ENCODE measurements at places on chromosomes 1 and 21.

- no peak for DNase-seq
Observed at GRCh38 chr1:156480016-156480370, 20.6 kb downstream of the MEF2D start.

DNA sequence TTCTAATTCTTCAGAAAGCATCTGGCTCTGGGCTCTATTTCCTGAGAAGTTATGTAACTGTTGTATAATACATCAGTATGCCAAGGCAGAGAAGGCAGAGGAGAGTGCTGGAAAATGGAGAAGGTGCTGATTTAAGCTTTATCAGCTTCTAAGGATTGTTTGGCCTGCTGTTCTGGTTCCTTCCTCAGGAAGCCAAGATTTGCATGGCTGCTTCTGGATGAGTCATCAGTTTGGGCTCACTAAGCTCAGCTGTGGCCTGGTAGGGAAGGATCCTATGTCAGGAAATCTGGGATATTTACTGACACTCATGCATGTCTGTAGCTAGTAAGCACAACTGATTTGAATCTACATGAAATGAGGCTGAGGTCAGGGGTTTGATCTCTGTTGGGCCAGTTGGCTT, 73.2 kb upstream of the ADGRL4 start:
- DNase-seq: peak; percentile 88

DNA sequence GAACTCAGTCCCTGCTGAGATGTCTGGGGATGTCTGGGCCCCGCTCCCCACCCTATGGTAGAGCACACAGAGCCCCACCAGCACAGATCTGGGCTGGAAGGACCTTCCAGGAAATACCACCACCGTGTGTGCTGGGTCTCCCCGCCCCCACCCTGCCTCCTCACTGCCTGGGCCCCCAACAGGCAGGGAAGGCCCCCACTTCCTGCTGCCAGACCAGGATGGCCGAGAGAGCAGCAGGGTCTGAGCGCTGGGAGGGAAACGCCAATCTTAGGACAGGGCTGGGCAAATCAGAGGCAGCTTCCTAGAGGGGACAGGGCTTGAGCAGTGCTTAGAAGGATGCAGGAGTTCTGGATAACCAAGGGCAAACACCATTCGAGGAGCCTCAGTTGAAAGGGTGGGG, 11.9 kb downstream of the ADGRB2 start:
- no peak for DNase-seq

GRCh38 chr1:21896652-21897532, 40.2 kb downstream of the HSPG2 start:
- peak; percentile 27 for DNase-seq

GRCh38 chr1:174689524-174689923, 241.8 kb downstream of the GPR52 start:
- DNase-seq: no peak

DNA sequence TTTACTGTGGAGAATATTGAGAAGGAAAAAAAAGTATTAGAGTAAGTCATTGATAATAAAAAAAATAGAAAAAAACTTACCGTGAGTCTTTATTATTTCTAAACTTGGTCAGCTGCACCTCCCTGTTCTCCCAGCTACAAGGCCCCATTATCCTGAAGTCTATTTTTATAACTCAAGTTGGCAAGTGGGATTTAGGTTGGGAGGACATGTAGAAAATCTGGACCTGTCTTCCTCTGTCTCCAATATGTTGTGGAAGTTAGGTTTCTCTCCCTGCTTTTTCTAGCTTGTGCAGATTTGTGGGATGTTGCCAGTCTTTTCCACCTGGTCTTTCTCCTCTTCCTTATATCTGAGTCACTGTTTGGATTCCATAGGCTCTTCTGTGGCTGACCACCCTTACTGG, 361.4 kb downstream of the HLX start:
- DNase-seq: no peak

- DNase-seq: no peak
Observed at GRCh38 chr1:56135864-56136147, 443.6 kb downstream of the PLPP3 start.

- no peak for DNase-seq
Observed at GRCh38 chr1:51293898-51294515, 36.4 kb downstream of the TTC39A start.

DNA sequence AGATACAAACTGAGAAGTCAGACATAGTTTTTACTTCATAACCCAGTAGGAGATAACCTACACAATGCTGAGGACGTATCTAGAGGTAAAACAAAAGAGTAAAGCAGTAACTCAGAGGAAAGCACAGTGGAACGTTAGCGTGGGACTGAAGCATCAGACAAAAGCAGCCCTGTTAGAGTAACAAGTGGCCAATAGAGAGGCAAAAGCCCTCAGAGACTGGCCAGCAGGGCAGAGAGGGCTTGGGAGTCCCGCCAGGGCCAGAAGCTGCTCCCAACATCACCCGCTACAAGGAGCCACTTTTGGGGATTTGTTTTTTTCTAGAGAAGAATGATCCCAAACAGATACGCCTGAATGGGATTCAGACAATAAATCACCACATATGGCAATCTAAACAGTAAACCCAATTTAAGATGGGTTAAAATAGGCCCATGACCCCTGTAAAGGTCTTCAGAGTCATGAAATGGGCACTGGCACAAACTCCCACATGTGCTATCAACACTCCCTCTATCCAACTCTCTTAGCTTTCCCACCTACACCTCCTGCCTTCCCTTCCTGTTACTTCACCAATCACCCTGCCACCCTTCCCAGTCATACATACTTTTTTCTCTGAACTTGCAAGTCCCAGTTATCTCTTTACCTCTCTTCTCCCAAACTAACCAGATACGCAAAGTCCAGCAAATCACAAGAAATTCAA, 17.2 kb downstream of the TADA1 start:
- no peak for DNase-seq

DNA sequence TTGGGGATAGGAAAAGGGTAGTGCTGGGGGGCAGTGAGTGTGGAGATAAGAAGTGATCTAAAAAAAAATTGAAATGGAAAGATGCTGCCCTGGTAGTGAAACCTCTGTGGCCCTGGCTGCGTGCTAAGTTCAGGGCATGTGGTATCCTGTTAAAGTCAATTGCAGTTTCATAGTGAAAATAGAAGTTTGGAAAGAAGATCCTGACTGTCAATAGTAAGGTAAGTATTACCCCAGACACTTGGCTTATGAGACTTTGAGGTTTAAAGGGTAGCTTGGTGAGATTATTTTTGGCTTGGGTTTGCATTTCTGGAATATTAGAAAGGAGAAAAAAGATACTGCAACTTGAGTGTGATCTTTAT, 6.8 kb downstream of the ARID1A start:
- DNase-seq: no peak

- DNase-seq: peak; percentile 27
Observed at GRCh38 chr1:64121766-64122385, 81.5 kb upstream of the UBE2U start.

- no peak for DNase-seq
Observed at GRCh38 chr1:22784737-22785136, 74.1 kb downstream of the EPHB2 start.

GRCh38 chr1:204478172-204478899, 16.3 kb downstream of the PIK3C2B start:
- DNase-seq: no peak

- DNase-seq: peak; percentile 25
Observed at GRCh38 chr1:177185209-177185608, 14.5 kb downstream of the BRINP2 start.
